LHCN-M2 (cell line): ENCODE measurements at places on chromosomes 1 and 21.
A peak's percentile ranks its signal among the peaks of the same experiment; 100 is the strongest.

DNA sequence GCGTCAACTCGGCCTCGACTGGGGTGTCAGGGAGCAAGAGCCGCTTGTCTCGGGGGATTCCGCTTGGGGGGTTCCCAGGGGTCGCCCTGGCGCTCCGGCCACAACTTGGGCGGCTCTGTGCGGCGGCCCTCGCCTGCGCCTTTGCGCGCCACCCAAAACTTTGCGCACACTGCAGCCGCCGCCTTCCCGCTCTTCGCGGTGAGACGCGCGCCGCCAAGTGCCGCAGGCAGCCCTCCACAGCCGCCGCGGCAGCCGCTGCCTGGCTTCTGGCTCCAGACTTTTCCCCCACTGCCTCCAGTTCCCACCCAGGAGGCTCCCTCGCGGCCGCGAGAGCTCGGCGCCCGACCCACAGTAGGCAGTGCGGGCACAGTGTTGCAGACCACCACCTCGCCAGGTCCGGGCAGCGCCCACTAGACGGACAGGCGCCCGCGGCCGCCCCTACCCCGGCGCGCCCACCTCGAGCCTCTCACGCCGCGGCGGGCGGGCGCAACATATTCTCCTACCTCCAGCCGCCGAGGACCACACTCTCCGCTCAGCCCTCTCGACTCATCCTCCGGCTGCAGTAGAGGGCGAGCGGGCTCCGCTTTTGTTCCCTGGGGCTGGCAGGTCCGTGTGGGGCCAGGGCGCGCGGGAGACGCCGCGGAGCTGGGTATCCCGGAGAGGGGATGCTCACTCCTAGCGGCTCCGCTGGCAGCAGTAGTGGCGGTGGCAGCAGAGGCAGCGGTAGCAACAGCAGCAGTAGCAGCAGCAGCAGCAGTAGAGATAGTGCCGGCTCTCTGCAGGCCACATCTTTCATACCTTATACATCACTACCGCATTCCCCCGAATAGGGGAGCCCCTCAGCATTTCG is 296.6 kb downstream of the OMA1 start:
- DNase-seq = peak; percentile 31

DNA sequence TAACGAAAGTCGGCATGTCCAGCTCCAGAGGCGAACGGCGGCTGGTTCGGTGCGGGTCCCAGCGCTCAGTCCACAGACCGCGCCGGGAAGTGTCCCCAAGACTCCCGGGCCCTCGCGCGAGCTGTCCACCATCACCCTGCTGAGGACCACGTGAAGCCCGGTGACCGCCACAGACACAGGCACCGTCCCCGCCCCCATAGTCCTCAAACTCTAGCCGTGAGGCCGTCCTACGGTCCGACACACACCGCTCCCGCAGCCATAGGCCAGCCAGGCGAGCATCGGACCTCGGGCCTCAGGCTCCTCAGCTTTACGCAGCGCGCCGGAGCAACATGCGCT is 535 bp downstream of the SETD4 start:
- no peak for DNase-seq

DNA sequence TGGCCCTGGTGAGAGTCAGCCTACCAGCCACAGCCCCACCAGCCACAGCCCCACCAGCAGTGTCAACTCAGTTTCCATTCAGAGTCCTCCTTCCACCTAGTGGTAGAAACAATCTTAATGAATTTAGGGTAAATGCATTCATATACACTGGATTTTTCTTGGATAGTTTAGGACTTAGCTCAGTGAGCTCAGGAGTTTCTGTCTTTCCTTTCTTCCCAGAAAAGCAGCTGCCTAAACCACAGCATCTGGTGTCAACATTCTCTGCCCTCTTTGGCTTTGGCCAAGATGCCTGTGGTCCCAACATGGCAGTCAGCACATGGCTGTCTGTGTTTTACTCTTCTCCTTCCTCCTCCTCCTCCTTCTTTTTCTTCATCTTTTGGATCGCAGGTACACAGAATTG is 94.0 kb downstream of the CLIC6 start:
- peak; percentile 92 for DNase-seq

- no peak for DNase-seq
Observed at GRCh38 chr1:186785503-186785902, 43.2 kb upstream of the PLA2G4A start.

DNA sequence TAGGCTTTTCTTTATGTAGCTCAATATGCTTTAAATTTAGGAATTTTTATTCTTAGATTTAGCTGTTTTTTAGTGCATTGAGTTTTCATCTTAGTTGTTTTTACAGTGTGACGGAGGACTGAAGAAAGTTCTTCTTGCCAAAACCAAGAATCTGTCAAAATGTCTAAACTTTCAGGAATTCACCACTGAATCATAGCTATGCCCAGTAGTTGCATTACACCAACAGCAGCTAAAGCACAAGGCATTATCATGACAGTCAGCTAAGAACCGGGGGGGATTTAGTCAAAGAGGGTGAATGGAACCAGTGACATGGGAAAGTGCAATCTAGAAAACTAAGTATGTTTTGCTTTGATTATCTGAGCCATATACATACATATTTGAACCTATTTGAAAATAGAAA is 6.5 kb upstream of the C1orf146 start:
- DNase-seq = peak; percentile 75

DNA sequence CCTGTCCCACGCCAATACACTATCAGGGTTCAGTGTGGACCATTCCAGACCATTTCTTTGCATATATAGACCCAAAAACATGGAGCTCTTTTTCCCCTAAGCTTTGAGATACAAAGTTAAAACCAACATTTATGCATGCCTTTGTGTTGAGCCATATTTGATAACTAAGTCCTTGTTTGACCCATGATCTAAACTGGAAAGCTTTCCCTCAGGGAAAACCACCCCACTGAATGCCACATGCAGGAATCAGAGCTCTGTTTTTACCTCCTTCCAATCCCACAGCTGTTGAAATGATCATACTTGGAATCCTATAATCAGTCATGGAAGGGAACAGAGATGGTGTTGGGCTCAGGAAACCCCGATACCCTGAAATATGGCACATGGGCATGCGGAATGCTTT is 14.8 kb upstream of the SLC45A1 start:
- peak; percentile 74 for DNase-seq

GRCh38 chr1:234907208-234907939 is 221.3 kb downstream of the TOMM20 start:
- DNase-seq = no peak

DNA sequence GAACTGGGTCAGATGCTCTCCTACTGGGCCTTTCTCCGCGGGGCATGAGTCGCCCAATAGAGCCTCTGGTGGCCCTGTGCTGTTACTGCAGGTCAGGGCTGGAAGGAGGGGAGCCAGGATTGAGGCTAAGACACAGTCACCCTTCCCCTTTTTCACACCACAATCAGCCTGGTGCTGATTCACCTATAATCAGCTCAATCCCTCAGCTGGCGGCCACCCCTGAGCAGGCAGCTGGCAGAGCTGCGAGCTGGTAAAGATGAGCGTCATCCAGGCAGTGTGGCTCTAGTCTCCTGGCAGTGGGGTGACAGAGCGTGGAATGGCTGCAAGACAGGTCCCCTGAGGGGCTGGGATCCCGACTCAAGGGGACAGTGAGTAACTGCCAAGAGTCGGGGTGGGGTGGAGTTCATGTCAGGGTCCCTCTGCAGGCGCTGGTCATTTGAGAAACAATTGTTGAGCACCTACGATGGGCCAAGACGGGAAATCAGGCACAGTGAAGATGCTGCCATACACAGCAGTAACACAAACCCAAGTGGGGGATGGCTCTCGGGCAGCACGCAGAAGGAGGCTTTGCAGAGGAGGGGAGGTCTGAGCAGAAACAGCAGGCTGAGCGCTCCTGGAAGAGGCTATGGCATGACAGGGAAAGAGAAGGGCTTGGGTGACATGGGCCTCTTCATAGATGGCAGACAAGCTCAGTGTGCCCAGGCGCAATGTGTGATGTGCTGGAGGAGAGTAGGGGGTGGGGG is 21.8 kb downstream of the ATF3 start:
- peak; percentile 71 for DNase-seq

- peak; percentile 33 for DNase-seq
Observed at GRCh38 chr1:162361349-162361748, 15.3 kb downstream of the SPATA46 start.

- no peak for DNase-seq
Observed at GRCh38 chr1:187516874-187517273, 688.1 kb downstream of the PLA2G4A start.

- DNase-seq = peak; percentile 57
Observed at GRCh38 chr1:27428316-27429028, 36.0 kb downstream of the GPR3 start.

DNA sequence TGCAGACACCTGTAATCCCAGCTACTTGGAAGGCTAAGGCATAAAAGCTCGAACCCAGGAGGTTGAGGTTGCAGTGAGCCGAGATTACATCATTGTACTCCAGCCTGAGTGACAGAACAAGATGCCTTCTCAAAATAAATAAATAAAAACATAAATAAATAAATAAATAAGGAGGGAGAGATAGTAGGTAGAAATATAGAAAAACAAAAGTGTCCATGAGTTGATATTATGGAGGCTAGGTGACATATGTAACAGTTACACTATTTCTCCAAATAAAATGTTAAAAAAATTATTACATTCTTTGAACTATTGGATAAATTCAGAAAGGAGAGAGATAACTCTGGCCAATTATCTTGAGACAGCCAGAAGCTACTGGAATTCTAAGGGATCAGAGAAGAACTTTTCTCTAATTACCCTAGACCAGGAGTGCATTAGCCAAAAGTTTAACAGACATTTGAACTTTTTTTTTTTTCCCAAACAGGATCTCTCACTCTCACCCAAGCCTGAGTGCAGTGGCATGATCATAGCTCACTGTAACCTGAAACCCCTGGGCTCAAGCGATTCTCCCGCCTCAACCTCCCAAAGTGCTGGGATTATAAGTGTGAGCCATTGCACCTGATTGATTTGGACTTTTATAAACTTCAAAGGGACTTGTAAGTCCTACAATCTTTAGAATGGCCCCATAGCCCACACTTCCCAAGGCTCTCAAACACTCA is 17.6 kb downstream of the SYNJ1 start:
- DNase-seq = no peak

DNA sequence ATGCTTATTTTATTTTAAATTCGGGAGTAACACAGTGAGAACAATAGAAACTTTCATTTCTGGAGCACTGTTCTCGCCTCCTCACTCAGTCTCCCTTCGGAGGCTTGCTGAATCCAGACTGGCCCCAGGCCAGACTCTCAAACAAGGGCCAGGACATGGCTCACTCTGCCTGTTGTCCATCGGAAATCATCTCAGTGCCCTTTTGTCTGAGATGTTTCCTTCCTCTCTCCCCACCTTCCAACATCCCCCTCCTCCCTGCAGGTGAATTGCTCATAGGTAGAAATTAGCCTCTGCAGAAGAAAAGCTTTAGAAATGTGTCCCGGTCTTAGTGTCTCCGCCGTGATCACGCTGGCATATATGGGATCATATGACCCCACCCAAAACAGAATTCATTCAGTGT is 55.2 kb downstream of the ERG start:
- no peak for DNase-seq

DNA sequence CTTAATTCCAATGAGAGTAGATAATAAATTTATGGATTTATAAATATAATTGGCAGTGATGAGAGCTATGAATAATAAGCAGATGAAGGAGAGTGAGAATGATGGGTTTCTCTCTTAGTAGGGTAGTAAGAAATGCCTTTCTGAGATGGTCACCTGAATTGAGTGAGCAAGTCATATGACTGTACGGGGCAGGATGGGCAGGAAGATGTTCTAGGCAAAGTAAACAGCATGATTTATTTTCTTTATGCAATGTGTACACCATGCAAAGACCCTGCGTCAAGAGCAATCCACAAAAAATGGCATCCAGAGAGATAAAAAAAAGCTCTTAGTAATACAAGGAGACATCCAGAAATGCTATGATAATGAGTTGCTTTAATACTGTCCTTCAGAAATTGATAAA is 409.9 kb downstream of the HLX start:
- DNase-seq = no peak

GRCh38 chr1:198619375-198620140 is 19.3 kb upstream of the PTPRC start:
- DNase-seq = no peak

GRCh38 chr1:200556002-200556401 is 64.5 kb downstream of the KIF14 start:
- no peak for DNase-seq

DNA sequence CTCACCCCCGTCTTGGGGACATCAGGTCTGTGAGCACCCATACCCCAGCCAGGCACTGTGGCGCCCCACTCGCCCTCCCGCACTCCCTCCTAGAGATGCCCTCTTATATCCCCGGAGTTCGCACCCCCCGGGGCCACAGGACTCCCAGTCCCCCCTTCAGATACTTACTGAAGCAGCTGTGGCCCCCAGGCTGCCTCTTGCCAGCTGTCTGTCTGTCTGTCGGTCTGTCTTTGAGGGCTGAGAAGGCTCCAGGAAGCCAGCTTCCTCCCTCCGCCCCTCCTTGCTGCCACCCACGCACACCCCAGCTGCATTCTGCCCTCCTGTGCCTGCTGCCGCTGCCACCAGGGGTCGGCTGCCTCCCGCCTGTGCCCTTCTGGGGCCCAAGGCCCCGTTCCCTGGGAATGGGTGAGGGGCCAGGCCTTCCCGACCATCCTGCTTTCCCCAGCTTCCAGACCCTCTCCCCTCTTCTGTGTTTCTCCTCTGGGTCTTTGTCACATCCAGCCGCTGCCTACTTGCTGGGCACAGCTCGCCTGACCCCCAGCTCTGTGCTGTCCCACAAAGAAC is at the start of gene PTPN7:
PTPN7 (minus strand) TSS at position 226 of the 564 bp plus-strand sequence. CDS start 1,200 bp downstream, outside the sequence.
- DNase-seq = no peak

DNA sequence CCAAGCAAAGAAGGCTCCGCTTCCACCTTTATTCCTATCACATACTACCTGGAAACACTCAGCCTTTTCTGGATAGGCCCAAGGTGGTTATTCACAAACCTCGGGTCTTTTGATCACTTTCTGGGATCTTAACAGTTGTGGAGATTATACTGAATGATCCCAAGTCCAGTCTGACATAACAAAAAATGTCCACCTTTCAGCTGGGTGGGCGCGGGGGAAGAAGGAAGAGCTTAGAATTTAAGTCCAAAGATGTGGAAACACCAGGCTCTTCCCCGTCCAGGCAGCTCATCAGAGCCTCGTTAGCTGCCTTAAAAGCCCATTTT is 338 bp upstream of the C1orf53 start:
- no peak for DNase-seq

DNA sequence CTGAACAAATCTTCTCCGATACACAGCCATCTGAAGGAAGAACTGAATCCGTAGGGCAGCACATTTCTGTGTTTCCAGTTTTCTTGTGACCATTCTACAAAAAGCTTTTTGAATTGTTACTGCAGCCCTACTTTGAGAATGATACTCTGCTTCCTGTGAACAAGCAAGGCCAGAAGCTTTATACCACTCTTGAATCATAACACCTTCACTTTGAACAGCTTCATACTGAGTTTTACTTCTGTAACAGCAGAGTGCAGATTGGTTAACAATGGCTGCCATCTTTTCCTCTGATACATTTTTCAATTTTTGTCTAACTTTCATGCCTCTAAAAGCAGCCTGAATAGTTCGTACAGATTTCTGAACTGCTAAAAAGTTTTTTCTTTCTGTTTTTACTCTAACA is 33.6 kb upstream of the F13B start:
- DNase-seq = no peak

- DNase-seq = peak; percentile 81
Observed at GRCh38 chr1:27402349-27402754, 9.9 kb downstream of the GPR3 start.

GRCh38 chr1:178438432-178438831 is 58.3 kb downstream of the CLEC20A start:
- DNase-seq = no peak
